ENCODE measurements at places on chromosomes 5 and 9.
A peak's percentile ranks its signal among the peaks of the same experiment; 100 is the strongest.

DNA sequence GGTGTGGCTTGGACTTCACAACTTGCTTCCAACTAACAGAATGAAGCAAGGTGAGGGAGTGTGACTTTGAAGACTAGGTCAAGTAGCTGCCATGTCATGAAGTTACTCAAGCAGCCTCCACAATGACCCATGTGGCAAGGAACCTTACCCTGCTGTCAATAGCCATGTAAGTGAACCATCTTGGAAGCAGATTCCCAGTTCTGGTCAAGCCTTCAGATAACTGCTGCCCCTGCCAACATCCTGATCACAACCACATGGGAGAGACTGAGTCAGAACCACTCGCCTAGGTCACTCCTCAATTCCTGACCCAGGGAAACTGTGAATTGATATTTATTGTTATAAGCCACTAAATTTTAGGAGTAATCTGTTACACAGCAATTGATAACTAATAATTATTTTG lies 10.9 kb downstream of the ZCCHC10 start:
- no peak for DNase-seq

DNA sequence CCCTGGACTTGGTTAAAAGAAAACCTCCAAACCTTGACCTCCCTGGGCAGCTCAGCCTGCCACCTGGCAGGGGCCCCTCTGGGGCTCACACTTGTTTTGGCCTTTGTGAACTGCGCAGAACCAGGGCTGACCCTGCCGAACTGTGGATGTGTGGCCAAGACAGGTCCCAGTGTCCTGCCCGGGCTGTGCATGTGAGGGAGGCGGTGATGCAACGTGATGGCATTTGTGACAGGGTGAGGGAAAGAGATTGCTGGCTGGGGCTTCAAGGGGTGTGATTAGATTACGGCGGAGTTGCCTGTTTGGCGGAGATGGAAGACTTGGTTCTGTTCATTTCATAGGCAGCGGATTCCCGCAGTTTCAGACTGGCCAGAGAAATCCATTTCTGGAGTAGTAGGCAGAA lies 30.4 kb upstream of the NKX2-5 start:
- DNase-seq: no peak

DNA sequence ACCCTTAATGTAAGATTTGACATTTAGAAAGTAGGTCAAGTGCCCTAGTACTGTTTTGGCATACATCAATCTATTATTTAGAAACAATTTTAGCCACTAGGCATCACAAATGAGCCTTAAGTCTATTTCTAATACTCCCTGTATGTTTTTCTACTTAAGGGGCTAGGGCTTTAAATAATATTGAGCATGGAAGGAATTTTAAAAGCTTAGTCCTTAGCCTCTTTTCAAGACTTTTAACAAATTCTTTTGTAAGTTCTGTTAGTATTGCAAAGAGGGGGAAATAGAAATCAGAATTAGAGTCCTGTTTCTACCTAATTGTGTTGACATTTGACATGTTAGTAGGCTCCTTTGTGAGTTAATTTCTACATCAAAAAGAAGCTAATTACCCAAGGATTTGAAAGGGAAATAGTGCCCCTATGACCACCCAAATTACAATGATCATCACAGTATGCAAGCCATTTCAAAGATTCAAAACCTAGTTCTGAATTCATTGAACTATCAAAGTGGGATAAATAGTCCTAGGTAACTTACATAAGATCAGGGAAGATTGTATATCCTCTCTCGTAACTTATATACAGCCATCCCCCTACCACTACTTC lies 647.8 kb upstream of the ACO1 start:
- peak; percentile 47 for DNase-seq

GRCh38 chr5:30891660-30892059 lies 301.8 kb upstream of the CDH6 start:
- peak; percentile 79 for DNase-seq

DNA sequence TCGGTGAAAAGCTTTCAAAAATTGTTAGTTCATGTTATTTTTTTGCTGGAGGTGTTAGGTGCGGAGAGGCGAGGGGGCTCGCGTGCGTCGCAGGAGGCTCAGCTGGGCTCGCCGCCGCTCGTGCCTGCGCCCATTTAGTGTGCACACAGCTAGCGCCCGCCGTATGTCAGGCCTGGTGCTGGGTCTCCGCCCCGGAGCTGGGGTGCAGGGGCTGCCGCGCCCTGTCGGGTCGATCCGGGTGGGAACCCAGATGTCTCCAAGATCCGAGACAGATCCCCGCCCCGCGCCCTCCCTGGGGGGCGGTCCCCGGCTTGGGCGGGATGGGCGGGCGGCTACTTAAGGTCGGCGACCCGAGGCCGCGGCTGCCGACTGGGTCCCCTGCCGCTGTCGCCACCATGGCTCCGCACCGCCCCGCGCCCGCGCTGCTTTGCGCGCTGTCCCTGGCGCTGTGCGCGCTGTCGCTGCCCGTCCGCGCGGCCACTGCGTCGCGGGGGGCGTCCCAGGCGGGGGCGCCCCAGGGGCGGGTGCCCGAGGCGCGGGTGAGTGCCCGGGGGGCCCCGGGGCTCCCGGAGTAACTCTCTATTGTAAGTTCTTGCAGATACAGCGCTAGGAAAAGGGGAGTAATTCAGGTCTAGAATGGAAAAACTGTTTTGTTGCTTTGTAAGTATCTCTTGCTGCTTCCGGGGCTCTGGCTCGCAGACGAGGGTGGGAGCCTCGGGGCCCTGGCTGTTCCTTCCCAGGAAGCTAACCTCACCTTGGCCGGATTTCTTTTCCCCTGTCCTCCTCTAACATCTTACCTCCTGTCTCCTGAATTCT lies 31.7 kb downstream of the GSN start:
- peak; percentile 2 for DNase-seq

DNA sequence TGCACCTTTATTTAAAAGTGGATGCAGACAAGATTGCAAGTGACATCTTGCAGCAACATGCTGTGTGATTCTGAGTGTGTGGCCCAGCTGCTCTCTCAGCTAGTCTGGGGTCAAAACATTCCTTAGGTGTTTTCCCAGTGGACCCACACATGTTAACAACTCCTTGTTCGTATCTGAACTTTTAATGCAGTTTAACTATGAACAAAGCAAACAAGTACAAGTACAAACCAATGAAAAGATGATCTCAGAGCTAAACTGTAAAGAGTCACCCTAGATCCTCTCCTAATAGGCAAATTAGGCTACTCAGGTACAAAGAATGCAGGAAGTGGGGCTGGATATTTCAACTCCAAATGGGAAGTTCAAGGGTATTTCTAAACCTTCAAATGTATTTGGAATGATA lies 108.4 kb downstream of the ENTREP1 start:
- no peak for DNase-seq

GRCh38 chr5:11683666-11684065 lies 220.6 kb downstream of the CTNND2 start:
- no peak for DNase-seq

DNA sequence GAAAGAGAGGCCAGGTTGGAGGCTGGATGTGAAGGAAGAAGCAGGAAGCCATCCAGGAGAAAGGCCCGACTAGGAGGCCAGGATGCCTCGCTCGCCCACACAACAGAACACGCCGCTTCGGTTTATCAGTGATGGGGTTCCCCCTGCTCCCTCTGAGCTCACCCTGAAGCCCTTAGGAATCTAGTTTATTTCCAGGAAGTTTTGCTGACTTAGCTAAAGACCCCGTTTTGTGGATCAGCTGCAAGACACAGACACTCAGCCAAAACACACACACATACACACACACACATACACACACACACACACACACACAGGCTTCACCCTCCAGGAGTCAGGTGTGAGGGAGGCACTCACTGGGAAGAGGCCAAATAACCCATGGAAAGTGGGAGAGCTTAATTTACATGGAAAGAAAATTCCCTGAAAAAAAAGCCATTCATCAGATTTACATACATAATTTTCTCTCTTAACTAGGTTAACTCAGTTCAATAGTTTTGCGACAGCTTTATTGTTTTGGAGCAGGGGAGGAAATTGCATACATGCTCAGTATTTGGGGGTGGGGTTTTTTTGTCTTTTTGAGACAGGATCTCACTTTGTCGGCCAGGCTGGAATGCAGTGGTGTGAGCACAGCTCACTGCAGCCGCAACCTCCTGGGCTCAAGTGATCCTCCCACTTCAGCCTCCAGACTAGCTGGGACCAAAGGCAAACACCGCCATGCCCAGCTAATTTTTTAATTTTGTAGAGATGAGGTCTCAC lies 92.7 kb upstream of the HAND1 start:
- DNase-seq: no peak

DNA sequence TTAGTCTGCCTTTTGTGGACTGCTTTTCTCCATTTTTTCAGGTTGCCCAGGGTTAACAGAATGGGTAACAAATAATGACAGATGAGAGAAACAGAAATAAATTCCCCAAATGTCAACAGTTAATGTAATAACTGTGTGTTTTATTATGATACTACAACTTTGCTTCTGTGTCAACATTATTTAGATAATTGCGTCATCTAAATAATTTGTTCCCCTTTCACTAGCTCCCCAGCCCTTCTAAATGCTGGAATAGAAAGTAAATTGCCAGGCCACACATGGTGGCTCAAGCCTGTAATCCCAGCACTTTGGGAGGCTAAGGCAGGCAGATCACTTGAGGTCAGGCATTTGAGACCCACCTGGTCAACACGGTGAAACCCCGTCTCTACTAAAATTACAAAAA lies 53.5 kb downstream of the RNF38 start:
- peak; percentile 70 for DNase-seq

- no peak for DNase-seq
Measured at GRCh38 chr9:128903871-128904620, 16.7 kb upstream of the PHYHD1 start.

- DNase-seq: no peak
Measured at GRCh38 chr5:158759283-158759682, 340.4 kb downstream of the EBF1 start.

- no peak for DNase-seq
Measured at GRCh38 chr5:179624841-179625271, 1.4 kb upstream of the HNRNPH1 start.

DNA sequence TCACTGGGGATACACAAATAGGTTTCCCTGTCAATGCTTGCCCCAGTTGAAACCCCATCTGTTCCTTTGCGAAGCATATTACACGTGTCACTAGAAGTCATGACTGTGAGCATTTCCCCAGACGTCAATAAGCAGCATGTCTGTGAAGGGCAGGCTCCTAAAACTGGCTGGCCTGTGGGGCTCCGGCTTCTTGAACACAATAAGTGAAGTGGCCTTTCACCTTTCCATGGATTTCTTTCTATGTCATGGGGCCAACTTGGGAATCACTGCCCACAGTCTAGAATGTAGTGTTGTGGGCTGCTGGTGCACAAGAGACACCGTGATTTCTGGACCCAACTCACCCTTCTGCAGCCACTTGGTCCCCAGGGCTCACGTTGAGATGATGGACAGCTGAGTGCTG lies 60.4 kb upstream of the CTSL start:
- DNase-seq: no peak

- no peak for DNase-seq
Measured at GRCh38 chr9:121648799-121649198, 2.6 kb upstream of the DAB2IP start.

DNA sequence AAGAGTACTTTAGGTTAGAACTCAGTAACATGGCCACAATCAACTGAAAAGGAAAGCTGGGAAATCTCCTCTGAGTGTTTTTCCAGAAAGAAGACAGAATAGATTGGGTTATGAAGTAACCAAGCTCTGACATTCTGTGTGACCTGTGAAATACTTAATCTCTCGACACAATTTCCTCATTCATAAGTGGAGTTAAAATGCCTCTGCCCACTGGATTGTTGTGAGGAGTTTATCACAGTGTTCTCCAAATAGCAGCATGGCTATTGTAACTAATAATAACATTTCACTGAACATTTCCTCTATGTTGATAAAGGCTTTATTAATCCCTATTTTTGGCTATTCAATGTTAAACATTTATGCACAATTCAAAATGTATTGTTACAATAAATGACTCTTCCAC lies 311.0 kb downstream of the GABRB2 start:
- no peak for DNase-seq

DNA sequence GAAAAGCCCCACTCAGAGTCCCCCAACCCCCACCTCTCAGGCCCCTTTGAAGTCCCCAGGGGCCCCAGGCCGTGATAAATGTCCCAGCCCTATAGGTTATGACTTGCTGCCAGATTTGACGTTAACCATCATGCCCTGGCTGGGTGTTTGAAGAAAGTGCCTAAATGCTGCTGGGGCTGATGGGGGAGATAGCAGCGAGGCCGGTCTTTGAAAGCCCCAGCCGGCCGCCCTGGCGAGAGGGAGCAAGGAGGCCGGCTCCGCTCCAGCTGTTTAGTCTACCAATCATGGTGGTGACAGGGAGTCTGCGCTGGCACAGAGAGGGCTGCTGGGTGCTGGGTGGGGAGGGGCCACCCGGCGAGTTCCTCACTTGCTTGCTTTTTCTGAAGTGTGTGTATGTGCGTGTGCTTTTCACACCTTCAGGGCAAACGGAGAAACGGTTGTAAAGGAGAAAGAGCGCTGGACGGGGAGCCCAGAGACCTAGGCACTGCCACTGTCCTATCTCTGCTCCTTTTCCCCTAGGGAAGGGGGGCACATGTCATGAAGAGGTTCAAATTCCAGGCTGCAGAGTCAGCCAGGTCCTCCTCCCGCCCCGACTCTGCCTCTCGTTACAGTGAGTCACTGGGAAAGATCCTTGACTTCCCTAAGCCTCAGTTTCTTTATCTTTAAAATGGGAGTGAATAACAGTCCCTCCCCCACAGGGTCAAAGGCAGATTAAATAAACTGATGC lies 126.1 kb upstream of the HAND1 start:
- no peak for DNase-seq

- no peak for DNase-seq
Measured at GRCh38 chr9:128258326-128258725, 17.5 kb downstream of the GOLGA2 start.

- no peak for DNase-seq
Measured at GRCh38 chr9:100452894-100453293, 20.1 kb upstream of the TMEFF1 start.

- no peak for DNase-seq
Measured at GRCh38 chr9:95749493-95749892, 126.0 kb upstream of the ERCC6L2 start.

DNA sequence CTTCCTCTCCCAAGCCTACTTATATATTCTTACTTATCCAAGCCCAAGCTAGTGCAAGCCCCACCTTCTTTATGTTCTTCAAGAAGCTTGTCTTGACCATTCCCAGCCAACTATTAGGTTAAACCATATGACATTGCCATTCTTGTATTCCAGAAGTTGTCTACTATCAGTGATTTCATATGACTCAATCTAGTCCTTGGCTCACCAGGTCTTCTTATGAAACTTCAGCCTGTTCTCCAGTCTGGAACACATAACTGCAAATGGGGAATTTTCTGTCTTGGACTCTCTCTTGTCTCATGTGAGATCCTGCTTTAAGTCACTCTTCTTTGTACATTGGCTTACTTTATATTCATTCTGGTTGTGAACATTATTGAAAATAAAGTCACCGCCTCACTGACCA lies 130.7 kb downstream of the TTLL11 start:
- no peak for DNase-seq

Data from NCI-H2081 (cell line).